ENCODE measurements at places on chromosomes 13 and 19.

DNA sequence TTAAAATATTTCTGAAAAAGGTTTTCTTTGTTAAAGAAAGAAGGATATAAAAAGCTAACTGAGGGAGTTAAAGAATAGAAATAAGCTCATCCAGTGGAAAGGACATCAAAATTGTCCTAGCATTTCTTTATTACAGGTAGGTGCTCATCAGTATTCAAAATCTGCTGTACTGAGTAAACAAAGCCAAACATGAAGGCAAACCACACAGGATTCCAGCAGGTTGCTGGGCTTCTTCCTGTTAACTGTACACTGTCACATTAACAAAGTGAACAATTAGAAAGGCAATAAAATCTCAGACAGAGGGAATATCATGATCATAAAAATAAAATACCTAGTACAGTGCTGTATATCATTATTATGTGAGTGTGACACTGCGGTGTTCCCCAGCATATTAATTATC, 1541.0 kb downstream of the SLITRK5 start:
- no peak for DNase-seq

- no peak for DNase-seq
Observed at GRCh38 chr13:30194906-30195305, 112.4 kb downstream of the KATNAL1 start.

- DNase-seq: no peak
Observed at GRCh38 chr19:35266520-35267352, 2.0 kb upstream of the USF2 start.

- peak; percentile 63 for DNase-seq
Observed at GRCh38 chr19:13100031-13100588, 2.5 kb downstream of the LYL1 start.

DNA sequence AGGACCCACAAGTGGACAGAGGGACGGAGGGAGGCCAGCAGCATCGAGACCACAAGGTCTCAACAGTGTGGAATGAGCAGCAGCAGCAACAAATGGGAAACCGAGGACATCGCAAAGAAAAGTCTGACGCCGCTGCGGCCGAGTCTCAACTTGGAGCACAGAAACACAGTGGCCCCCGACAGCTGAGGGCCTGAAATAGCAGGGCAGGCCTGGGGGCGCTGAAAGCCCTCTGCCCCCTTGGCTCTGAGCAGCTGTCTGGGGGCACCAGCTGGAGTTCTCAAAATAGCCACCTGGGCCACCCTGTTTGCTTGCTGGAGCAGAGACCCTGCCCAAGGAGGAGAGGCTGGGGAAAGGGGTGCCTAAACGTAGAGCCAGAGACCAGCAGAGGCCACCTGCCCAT, 5.9 kb upstream of the ISYNA1 start:
- DNase-seq: no peak

DNA sequence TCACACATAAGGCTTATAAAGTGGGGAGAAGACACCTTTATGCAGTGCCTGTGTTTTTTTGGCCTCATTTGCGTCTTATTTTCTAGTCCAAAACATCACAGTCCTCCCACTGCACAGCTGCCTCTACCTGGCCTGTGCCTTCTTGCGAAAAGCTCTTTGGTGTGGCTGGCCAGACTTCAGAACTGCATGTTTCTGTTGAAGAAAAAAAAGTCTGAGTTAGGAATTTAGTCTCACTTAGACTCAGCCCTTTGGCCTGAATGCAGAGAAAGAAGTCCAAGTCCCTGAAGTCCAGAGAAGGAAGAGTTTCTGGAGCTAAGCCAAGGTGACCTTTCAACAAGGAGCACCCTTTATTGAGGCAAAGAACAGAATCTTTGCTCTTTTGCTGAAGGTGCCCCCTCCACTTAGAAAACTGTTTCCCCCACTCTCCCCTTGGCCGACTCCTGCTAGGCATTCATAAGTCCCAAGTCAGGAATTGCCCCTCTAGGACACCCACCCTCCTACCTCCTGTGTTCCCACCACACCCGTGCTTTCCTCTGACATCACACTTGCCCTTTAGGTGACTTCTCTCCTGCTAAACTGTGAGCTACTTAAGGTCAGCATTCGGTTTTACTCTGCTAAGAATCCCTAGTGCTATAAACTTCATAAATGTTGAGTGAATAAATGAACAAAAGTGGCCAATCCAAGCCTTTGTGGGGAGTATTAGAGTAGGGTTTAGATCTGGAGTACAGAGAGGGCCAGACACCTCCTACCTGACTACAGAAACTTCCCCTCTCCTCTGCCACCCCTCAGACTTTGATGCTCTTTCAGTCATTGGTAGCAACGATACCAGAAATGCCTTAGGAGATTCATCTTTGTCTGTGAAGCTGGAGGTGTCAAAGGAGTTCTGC, 226.8 kb downstream of the LACC1 start:
- DNase-seq: no peak

DNA sequence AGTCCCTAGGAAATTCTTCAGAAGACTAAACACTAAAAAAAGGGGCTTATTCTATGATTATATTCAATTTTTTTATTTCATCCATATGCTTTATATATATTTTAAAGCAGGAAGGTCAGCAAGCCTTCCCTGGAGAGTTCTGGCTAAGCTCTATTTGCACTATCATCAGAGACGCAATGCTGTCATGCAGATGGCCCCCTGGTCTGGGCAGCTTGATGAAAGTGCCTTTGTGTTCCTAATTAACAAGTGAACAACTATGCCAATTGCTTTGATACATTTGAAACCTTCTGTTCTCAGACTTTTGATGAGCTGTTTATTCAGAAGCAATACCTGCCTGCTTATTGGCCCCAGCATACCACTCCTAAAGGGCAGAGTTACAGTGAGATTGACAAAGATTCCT, 1344.6 kb downstream of the OLFM4 start:
- DNase-seq: no peak

DNA sequence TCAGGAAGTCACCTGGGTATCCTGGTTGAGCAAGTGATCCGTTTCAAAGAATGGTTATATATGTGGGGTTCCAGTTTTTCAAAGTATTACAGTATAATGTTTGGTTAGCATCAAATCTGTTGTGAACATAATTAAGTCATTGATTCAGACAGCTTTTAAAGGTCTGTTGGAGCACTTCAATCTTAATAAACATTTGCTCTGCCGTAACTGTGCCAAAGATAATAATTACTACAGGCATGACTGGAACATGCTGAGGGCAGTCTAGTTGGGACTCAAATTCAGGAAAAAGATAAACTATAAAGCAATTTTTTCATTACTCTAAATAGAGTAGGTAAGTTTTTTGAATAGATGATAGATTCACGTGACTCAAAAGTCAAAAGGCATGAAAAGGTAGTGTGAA, 23.3 kb downstream of the HNRNPM start:
- no peak for DNase-seq

GRCh38 chr19:15195371-15196334, 5.1 kb downstream of the NOTCH3 start:
- DNase-seq: peak; percentile 86

GRCh38 chr19:47848823-47849473, 10.1 kb upstream of the TPRX2 start:
- DNase-seq: peak; percentile 21

DNA sequence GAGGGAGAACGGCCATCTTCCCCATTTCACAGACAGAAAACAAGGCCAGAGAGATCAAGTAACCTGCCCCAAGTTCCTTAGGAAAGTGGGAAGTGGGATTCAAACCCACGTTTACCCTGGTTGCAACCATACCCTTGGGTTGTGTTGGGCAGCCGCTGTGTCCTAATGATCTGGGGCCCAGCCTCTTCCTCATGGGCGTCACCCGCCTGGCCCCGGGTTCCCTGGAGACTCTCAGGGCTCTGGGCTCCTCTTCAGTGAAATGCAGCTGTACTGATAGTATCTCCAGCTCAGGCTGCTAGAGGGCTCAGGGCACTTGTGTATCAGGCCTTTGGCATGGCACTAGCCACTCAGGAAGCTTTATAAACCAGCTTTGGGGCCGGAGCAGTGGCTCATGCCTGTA, 9.8 kb downstream of the TMED1 start:
- DNase-seq: no peak

GRCh38 chr19:16599655-16600346, 27.6 kb upstream of the SLC35E1 start:
- no peak for DNase-seq

DNA sequence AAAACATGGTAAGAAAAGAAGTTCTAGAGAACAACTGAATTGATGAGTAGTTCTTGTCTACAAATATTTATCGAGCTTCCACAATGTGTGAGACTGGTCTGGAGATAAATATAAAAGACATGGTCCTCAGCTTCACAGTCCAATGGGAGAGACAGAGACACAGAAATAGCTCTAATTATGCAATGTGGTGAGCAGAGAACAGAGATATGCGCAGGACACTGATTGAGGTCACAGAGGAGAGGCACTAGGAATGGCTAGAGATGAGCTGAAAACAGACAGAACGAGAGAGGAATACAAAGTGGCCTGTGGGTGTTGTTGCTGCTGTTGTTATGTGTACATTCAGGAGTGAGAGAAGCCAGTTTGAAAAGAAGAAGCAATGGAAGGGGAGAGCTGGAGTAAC, 53.2 kb downstream of the GPALPP1 start:
- no peak for DNase-seq

- no peak for DNase-seq
Observed at GRCh38 chr19:12623361-12624031, 12.8 kb downstream of the ZNF791 start.

DNA sequence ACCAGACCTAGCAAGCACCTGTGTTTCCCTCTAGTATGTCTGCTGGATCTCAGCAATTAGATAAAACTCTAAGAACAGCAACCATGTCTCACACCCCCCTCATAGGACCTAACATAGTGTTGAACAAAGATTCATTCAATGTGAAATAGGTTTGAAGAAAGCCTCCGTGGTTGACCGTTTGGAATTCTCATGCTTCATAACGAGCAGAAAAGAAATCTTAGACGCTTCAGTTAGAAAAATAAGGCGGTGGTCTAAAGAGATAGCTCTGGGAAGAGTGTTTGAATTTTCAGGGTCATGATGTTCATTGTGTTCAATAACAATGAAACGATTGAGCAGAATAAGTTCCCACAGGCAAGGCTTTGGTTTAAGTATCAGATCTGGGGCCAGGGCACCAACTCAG, 332.9 kb downstream of the COG6 start:
- DNase-seq: no peak

DNA sequence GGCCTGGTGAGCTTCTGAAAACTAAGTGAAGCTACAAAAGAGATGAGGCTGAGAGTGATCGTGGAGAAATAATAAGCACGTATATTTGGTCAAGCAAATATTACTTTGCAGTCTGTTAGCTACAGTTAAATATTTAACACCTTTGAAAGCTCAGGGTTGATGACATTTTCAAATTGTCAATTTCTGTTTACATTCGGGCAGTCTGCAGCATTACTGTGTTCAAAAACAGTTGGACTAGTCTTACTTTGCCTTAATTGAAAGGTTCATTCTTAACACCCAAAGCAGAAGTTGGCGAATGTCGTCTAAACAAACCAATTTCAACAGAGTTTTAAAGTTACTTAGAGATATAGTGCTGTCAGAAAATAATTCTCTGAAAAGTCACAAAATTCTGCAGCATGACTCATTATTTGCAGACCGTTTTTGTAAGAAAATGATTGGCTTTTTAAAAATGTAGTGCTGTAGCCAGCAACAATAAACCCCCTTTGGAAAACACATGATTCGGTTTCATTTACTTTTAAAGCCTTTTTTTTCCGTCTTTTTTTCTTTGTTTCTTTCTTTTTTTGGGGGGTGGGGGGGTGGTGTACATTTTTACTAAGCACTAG, 549.0 kb downstream of the GPC6 start:
- no peak for DNase-seq

DNA sequence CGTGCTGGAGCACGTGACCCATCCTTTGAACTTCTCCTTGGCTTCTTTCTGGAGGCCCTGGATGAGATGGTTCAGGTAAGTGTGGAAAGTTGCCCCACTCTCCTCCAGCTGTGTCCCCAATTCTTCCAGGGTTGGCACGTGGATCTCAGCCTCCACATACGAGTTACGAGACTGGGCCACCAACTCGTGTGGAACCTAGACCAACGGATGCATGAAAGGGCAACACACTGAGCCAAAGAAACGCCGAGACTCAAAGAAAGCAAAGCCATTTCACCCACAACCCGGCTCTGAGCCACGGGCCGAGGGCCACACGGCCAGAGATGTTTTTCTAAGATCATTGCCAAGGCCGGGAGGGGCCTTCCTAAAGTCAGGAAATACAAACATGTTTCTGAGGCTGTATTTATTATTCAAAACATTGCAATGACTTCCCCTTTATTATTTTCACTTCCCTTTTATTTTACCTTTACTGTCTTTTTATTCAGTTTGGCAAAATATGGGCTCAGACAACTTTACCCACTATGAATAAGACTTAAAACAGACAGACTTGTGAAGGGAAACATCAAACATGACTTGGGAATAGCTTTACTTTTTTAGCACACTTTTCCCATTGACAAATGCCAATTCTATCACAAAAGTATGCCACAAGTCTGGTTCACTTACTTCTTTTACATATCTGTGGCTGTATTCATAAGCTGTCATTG, 94.6 kb downstream of the KL start:
- DNase-seq: no peak

DNA sequence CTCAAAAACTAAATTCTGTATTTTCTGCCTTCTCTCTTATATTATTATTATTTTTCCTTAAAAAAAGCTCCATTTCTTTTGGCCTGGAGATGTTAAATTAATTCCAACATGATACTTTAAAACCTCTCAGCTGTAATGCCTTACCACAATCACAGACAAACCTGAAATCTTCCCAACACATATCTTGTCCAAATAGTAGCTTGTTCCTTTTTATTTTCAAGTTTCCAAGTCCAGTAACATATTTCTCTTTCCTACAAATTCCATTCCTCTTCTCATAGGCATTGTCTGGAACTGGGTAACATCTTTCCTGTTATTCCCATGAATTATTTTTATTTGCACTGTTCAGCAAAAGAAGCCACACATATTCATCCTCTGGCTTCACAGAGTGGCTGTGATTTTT, 137.0 kb downstream of the SLITRK6 start:
- DNase-seq: no peak

DNA sequence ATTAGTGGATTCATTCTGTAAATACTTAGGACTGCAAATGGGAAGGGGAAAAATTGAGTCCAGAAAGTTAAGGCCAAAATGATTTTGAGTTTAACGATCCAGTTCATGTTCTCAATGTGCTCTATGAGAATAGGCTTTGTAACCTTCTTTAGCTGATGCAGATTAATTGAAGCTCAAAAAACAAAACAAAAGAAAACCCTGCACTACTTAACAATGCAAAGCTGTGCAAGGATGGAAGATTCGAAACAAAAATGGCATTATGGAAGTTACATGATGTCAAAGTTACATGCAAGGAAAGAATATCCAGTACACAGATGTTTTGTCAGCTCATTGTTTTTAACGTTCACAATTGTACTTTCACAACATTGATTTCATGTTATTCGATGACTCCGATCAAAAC, 79.2 kb upstream of the RAP2A start:
- no peak for DNase-seq

- no peak for DNase-seq
Observed at GRCh38 chr19:29708554-29709439, 6.3 kb downstream of the C19orf12 start.
